Activated CD8-positive, alpha-beta memory T cell treated with anti-CD3 and anti-CD28 coated beads, Interleukin-2, amount 50 U/mL, for 4 hours (primary cell): ENCODE measurements at places on chromosomes 5 and 9.

- no peak for DNase-seq
Measured at GRCh38 chr9:79969393-79970145, 397.8 kb downstream of the TLE4 start.

DNA sequence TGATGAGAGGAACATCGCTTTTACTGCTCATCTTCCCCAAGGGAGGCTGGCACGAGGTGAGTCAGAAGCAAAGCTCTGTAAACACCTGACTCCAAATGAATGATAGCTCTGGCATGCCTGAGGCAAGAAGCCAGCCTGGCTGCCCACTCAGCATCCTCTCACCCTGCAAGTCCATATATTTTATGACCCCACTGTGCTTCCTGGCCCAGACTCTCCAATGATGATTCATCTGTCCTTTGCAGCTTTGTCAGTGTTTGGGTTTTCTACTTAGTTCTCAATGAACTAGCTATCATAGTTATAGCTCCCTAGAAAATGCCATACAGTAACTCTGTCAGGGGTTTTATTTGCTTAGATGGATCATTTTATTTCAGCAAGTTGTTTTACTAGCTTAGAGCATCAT lies 52.1 kb upstream of the FSTL4 start:
- DNase-seq = no peak

GRCh38 chr9:134830126-134830525 lies 50.5 kb upstream of the FCN2 start:
- no peak for DNase-seq

GRCh38 chr5:80211327-80211726 lies 44.5 kb downstream of the SERINC5 start:
- no peak for DNase-seq

GRCh38 chr5:14587150-14587549 lies 5.6 kb downstream of the OTULINL start:
- no peak for DNase-seq

DNA sequence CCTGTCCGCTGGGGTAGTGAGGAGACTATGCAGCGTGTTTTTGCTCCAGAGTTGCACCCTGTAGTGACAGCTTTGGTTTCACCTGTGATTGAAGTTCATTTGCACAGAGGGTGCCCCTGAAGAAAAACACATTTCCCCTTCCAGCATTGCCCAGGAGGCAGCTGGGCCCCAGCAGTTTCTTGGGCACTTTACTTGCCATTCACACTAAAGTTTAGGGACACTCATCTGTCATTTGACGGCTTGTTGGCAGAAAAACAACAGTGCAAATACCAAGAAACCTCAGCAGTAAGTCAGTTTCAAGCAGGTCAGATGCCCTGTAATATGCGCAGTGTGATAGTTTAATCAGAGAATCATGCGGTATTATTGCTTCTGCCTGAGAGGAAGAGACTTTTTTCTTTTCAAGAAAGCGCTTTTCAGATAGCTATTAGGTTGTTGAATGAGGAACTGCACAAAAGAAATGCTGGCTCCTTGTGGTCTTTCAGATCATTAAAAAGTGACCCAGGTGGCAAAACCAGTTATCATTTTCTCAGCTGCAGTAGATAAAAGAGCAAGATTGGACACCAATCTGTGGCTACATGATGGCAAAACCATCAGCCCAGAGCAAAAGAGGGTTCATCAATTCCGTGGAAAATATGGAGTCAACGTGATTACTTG lies 136.2 kb upstream of the PUM3 start:
- no peak for DNase-seq

GRCh38 chr9:121340676-121341392 lies 29.2 kb downstream of the STOM start:
- DNase-seq = no peak

- DNase-seq = no peak
Measured at GRCh38 chr5:158626718-158627117, 473.0 kb downstream of the EBF1 start.

DNA sequence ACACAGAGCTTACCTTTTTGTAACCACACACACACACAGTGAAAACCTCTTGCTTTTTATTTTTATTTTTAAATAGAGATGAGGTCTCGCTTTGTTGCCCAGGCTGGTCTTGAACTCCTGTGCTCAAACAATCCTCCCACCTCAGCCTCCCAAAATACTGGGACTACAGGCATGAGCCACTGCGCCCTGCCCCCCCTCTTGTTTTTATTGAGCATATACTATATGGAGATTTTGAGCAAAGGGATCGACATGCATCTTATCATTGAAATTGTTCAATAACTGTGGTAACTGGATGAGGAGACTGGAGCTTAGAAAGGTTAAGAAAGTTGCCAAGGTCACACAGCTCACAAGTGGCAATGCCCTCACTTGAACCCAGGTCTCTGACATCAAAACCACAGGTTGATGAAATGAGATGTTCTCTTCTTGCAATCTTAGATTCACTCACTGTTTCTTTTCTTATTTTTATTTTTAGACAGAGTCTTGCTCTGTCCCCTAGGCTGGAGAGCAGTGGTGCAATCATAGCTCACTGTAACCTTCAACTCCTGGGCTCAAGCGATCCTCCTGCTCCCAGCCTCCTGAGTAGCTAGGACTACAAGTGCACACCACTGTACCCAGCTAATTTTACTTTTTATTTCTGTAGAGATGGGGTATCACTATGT lies 26.8 kb upstream of the STXBP1 start:
- DNase-seq = no peak

- DNase-seq = no peak
Measured at GRCh38 chr9:89811886-89812450, 207.2 kb downstream of the GADD45G start.

GRCh38 chr9:73133921-73134407 lies 17.7 kb upstream of the ANXA1 start:
- no peak for DNase-seq

DNA sequence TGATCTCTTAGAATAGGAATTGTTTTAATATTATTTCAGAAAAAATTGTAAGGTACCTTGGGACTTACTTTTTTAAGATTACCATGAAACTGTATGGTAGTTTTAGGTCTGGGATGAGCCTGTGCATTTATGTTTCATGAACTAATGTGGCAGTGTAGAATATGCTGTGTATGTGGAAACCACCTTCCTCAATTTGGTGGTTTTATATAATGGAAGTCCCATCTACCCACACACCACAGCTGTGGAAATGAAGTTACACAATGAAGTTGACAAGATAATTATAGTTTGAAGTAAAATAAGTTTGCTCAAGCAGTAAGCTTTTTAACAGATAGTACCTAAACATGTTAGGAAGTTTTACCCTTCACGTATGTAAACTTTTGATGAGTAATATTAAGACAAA lies 24.4 kb downstream of the WDR36 start:
- no peak for DNase-seq

DNA sequence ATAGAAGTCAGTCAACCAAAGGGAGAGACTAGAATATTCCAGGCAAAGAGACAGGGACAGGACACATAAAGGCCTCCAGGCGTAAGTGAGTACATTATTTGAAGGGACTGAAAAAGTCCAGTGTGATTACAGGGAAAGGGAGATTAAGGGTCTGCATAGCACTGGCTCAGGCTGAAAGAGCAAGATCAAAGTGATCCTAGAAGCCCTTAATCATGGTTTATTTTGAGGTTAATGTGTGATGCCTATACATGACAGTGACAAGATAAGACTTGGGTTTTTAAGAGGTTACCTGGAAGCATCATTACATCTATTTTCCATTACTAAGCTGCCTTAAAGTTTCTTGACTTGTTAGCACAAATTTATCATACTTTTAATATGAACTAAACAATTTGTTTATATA lies 25.8 kb downstream of the LMBRD2 start:
- no peak for DNase-seq

- no peak for DNase-seq
Measured at GRCh38 chr5:129569295-129569694, 109.2 kb downstream of the ADAMTS19 start.

- DNase-seq = no peak
Measured at GRCh38 chr9:127258606-127259471, 5.7 kb upstream of the GARNL3 start.

DNA sequence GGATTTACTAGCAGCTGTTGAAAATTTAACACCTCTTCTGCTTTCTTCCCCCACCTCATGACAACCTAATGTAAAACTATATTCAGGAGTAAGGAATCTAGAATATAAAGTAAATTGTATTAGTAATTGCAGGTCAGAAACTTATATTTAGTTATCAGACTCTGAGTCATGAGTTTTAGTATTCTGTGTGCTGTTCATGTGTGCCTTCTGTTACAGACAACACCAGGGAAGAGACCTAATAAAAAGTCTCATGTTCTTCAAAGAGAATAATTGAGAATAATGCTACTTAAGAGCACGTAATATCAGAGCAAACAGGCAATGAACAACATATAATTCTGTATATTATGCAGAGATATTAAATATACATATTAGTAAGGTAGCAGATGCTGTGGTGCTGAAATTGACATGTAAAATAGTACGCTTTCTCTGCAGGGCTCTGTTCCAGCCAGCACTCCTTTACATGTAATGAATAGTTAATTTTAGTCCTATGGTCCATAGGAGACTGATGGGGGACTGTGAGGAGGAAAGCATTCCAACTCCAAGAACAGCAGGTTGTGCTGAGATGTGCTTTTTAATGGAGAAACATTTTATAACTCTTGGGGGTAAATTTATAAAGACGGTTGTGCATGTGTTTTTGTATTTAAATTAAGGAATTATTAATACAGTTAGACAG lies 106.4 kb downstream of the ZSWIM6 start:
- DNase-seq = no peak

DNA sequence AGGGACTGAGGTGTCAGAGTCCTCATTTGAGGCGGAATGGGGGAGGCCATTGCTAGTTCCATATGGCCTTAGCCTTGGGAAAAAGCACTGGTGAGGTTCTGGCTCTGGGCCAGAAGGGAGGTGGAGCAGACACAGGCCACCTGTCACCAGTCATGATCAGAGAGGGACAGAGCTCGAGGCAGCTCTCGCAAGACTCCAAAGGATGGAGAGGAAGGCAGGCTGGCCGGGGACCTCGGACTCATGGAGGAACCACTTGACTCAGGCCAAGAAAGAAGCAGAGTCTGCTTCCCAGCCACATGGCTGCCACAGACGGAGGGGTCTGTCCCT lies 29.2 kb upstream of the NSMF start:
- DNase-seq = no peak

DNA sequence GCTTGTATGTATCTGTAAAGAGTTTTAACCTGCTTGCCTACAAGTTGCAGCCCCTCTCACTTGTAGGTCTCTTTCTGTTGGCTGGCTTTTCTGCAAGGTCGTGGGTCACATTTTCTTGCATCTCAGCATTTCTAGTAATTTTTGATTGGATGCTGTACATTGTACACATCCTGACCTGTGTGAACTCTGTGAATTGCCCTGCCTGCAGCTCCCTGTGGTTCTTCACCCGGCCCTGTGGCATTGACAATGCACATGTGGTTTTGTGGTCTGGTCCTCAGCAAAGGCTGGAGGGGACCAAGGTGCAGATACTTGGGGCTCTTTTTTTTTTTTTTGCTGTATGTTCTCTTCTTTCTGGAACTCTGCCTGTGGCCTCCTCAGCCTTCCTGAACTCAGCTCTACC lies 53.6 kb downstream of the WNK2 start:
- DNase-seq = no peak

GRCh38 chr5:14212838-14213237 lies 69.7 kb downstream of the TRIO start:
- DNase-seq = no peak

- no peak for DNase-seq
Measured at GRCh38 chr5:156178117-156178516, 148.8 kb upstream of the SGCD start.

DNA sequence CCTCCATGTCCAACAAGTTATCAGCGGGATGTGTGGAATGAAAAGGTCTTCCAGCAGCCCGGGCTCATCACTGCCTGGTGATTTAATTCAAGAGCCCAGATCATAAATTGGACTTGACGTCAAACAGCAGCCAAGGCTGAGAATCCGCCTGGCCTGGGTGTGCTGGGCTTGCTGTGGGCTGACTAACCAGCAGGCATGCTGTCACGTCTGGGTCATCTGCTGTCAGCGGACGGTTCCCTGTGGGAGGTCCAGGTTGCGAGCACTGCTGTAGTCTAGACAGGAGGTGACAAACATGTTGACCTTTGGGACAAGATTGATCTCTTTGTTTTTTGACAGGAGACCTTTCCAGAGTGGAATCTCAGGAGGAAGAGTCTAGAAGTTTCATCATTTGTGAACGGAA lies 289.7 kb downstream of the OSTF1 start:
- no peak for DNase-seq

DNA sequence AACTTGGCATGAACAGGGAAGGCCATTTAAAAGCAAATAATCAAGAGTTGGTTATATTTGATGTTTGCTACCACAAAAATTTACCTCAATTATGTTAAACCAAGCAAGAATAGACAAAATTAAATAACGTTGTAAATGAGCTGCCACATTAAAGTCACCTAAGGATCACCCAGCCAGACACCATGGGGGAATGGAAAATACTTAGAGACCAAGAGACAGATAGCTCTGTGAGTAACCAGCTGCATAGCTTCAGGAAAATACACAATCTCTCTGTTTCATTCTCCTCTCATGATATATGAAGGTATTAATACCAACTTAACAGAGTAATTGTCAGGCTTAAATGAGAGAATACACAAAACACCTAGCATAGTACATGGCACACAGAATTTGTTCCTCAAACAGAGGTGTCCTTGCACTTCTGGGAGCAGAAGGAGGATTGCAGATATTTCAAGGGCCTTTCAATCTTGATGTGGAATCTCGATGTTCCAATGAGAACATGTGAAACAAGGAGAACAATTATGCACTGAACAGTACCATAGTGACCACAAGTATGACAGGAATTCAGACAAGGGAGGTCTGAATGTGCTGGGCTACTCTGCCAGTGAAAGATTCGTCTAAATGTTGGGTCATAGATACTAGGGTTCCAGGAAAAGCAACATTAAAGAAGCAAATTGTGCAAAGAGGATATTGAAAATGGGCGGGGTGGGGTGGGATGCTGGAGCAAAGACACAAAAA lies 18.6 kb downstream of the JAKMIP2 start:
- no peak for DNase-seq

GRCh38 chr9:71716138-71716909 lies 52.0 kb downstream of the CEMIP2 start:
- no peak for DNase-seq

- no peak for DNase-seq
Measured at GRCh38 chr5:150609843-150610584, 30.4 kb upstream of the SYNPO start.

DNA sequence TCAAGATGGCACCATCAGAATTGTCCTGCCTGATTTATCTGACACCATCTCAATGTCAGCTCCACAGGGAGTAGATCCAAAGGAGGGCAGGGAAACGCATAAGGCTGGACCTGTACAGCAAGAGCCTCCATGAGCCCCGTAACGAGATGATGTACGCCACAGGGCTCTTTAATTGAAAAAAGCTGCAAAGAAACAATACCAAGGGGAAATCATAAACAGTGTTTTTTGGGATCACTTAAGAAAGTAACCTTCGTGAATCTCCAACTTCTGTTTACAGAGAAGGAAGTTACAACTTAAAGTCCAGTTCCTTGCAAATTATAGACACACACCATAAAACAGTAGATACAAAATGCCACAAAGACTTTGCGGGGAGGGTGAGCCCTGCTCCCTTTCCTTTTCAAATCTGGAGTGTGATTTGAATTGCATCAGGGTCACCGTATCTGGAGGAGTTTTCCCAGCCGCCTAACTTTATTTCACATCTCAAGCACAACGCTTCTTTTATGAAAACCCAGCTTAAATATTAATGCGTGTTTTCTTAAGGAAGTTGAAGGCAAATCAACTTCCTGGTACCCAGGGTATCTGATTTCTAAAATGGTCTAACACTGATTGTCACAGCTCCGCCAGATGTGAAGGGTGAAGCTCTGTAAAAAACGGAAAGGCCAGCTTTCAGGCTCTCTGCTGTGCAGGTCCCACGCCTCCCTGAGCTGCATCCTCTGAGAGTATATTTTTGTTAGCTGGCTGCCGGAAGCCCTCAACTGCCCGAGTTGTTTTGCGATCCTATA lies 88.9 kb downstream of the EBF1 start:
- DNase-seq = no peak
